Lung microvascular endothelial cell (primary cell): ENCODE measurements at places on chromosomes 2 and 18. TPM values are rescaled to one million over a fixed set of nuclear protein-coding genes. Genes with fewer than 3 reads are reported as not detected.
A peak's percentile ranks its signal among the peaks of the same experiment; 100 is the strongest.

ZAP70 gene
- under 0.01 TPM in 1 of 2 replicates, not detected in the other for total RNA-seq

LRRTM1 gene
- not detected in 2 replicates for total RNA-seq

IL37 gene
- total RNA-seq: not detected in 2 replicates

BMP10 gene
- not detected in 2 replicates for total RNA-seq

DUSP2 gene
- total RNA-seq: 0.22 and 0.99 TPM in 2 replicates

GAREM1 gene
- total RNA-seq: 0.20 and 0.22 TPM in 2 replicates

NOSTRIN gene
- total RNA-seq: 0.40 and 1.1 TPM in 2 replicates

EMILIN1 gene
- 23.3 and 42.3 TPM in 2 replicates for total RNA-seq

AP1S3 gene
- 1.6 and 2.2 TPM in 2 replicates for total RNA-seq

ERFE gene
- total RNA-seq: under 0.01 TPM in 1 of 2 replicates, not detected in the other

- no peak for DNase-seq
These were observed 95.1 kb upstream of the FOSL2 start for GRCh38 chr2:28297531-28297930.

- no peak for DNase-seq
These were observed 3.9 kb upstream of the TYMS start for GRCh38 chr18:653512-653911.

GRCh38 chr18:75654851-75655751 lies 227.6 kb upstream of the SMIM21 start:
- DNase-seq: no peak

- DNase-seq: no peak
These were observed 193.2 kb downstream of the CCDC85A start for GRCh38 chr2:56376699-56377665.

DNA sequence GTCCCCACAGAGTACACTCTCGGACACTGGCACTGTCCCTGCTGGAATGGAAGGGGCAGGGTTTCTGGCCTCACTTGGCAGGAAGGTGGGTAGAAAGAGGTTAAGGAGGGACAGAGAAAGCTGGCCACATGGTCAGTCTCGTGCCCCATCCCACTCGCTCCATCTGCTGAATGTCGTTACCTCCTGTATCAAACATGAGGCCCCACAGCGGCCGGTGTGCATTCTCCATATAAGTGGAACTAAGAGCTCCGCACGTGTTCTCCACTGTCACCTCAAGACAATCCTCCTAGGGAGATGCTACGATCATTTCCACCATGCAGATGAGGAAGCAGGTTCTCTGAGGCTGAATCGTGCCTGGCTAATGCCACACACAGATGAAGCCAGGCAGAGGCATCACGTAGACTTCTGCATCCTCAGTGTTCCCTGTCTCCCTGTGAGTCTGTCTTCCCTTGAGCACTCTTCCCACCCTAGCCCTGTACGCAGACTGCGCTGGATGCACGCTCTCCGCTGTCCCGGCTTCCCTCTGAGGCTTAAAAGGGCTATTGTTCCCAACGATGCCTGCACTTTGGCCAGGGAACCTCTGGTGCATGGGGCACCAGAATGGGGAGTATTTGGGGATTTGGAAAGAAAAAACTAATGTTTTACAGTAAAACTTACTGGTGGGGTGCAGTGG lies 35.1 kb downstream of the MAL start:
- no peak for DNase-seq

DNA sequence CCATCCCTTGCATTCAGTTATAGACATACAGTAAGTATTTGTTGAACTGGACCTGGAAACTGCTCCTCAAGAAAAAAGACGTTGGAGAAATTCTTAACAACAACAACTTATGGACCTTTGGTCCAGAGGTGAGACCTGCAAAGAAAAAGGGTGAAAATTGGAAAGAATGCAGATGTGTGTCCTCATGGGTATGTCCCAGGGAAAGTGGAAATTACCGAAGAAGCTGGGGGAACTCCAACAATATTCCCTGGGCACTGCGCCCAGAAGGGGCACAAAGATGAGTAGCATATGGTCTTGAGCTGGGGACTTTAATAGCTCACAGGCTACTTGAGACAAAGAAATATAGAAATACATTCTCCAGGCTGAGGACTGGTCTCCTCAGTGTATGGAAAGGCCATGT lies 35.5 kb upstream of the YWHAQ start:
- no peak for DNase-seq

GRCh38 chr2:194223218-194223617 lies 1433.8 kb upstream of the SLC39A10 start:
- no peak for DNase-seq

GRCh38 chr2:217468042-217468830 lies 534.6 kb downstream of the TNS1 start:
- DNase-seq: peak; percentile 11

DNA sequence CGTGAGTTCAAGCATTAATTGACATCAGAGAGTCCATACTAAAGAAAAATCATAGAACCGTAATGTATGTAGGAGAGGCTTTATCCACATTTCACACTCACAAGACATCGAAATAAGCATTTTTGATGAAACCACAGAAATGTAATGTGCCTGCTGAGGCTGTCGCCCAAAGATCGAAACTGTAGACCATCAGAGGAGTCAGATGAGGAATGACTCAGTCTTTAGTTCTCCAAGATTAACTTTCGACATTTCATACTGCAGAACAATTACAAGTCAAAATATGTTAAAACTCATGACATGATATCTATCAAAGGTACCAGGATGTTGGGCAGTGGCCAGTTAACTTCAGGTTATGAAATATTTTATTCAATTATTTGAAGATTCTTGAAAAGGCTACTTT lies 79.6 kb downstream of the RAB31 start:
- no peak for DNase-seq

GRCh38 chr2:189171956-189172609 lies 7.5 kb downstream of the COL5A2 start:
- peak; percentile 60 for DNase-seq

DNA sequence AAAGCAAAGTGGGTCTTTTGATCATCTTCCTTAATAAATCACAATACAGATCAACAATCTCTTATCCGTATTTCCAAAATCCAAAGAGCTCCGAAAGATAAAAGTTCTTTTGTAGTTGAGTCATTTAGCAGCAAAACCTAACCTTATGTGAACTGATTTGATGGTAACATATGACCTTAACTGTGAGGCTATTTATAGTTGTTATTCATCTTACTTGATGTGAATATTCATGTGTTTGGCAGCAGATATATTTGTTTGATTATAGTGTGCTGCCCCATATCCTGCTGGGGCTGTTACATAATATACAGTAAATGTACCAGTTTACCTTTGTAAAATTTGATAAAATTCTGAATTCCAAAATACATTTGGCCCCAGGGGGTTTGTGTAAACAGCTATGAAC lies 158.5 kb downstream of the MYO3B start:
- DNase-seq: no peak

GRCh38 chr2:229780856-229781773 lies 66.8 kb upstream of the DNER start:
- peak; percentile 66 for DNase-seq

DNA sequence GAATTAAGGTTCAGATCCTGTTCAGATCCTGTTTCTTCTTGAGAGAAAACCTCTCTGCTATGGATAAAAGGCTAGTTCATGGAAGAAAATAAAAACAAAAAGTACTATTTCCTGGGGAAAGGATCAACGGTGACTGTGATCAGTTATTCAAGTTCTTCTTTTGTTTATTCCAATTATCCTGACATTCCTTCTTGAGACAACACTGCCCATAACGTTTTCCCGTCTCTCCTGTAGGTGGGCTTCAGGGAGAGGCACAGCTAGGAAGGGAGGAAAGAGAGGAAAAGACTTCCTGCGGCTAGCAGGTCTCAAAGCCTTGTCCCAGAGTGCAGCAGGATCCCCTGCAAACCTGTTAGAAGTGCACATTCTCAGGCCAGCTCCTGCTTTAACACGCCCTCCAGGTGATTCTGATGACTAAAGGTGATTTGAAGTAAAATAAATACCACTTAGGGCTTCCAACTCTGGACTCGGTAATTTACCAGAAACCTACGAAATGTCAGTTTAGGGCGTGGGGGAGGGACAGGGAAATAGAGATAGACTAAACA lies 4.5 kb upstream of the FHL2 start:
- DNase-seq: peak; percentile 17

DNA sequence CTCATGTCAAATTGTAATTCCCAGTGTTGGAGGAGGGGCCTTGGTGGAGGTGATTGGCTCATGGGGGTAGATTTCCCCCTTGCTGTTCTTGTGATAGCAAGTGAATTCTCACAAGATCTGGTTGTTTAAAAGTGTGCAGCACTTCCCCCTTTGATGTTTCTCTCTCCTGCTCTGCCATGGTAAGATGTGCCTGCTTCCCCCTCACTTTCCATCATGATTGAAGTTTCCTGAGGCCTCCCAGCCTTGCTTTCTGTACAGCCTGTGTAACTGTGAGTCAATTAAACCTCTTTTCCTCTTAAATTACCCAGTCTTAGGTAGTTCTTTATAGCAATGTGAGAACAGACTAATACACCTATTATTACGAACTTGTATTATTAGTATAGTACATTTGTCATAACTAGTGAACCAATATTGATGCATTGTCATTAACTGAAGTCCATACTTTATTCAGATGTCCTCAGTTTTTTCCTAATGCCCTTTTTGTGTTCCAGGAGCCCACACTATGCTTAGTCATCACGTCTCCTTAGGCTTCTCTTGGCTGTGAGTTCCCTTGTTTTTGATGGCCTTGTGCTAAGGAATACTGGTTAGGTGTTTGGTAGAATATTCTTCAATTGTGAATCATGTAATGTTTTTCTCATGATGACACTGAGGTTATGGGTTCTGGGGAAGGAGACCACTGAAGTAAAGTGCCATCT lies 4.5 kb upstream of the MAP3K2 start:
- DNase-seq: no peak

DNA sequence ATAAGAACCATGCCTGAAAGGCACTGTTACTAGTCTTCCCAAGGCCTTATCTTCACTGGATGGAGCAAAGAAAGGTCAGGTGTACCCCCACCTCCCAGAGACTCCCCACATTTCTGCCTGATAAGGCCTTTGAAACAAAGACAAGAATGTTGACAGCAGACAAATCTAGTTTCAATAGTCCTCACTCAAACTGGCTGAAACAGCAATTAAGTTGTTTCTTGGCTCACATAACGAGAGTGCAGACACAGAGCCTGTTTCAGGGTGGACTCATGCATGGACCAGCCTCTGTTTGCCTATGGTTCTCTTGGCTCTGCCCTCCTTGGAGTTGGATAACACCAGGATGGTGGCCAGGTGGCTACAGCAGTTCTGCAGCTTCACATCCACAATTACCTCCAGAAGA lies 7.5 kb upstream of the CFAP221 start:
- no peak for DNase-seq

GRCh38 chr2:102142829-102143449 lies 393 bp downstream of the IL1R1 start:
- peak; percentile 51 for DNase-seq

GRCh38 chr18:10201226-10201625 lies 253.2 kb upstream of the APCDD1 start:
- DNase-seq: no peak

- DNase-seq: no peak
These were observed 11.3 kb downstream of the SOS1 start for GRCh38 chr2:39109537-39109936.

- DNase-seq: no peak
These were observed 125.5 kb downstream of the TFCP2L1 start for GRCh38 chr2:121159291-121160071.

GRCh38 chr2:230582851-230583283 lies 129.8 kb upstream of the CAB39 start:
- DNase-seq: peak; percentile 46

GRCh38 chr2:20221555-20221973 lies 3.4 kb downstream of the SDC1 start:
- DNase-seq: no peak

DNA sequence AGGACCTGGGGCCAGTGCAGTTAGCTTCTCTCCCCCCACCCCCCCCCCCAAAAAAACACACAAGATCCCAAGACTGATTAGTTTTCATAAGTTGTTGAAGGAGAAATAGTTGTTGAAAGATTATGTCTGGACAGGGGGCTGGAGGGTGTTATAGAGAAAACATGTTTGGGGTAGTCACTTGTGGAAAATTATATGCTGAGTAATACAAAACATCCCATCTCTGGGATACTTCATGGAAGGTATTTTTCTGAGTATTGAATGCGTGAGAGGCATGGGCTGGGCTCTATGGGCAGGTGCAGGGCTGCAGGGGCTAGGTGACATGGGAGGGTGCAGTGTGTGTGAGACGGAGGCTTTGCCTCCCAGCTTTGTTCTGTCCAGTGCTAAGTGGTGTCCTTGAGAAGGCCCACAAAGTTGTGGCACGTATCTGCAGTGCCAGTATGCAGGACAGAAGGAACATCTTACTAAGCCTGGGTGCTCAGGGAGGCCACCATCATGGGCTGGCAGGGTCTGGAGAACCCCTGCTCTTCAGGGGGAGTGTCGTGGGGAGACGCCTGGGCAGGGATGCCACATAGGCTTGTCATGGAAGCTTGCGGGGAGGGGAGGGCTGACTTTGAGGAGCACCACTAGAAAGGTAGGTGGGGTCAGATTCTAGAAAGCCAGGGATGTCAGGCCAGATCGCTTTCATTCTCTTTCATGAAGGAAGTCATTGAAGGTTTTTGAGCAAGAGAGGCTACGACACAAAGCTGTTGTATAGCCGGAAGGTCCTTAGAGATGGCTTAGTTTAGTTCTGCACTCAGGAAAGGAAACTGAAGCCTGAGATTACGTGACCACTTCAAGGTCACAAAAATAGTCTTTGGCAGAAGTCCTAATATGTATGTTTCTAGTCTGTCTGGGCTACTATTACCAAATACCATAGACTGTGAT lies 232.0 kb downstream of the LDLRAD4 start:
- no peak for DNase-seq
